Cerebellar nuclear complex (tissue), 1 donor: ENCODE measurements at places on chromosomes 4 and X.

GRCh38 chrX:50514811-50515210 lies 44.2 kb upstream of the DGKK start:
- DNase-seq: no peak

- DNase-seq: no peak
Measured at GRCh38 chr4:52643190-52643589, 15.9 kb downstream of the USP46 start.

DNA sequence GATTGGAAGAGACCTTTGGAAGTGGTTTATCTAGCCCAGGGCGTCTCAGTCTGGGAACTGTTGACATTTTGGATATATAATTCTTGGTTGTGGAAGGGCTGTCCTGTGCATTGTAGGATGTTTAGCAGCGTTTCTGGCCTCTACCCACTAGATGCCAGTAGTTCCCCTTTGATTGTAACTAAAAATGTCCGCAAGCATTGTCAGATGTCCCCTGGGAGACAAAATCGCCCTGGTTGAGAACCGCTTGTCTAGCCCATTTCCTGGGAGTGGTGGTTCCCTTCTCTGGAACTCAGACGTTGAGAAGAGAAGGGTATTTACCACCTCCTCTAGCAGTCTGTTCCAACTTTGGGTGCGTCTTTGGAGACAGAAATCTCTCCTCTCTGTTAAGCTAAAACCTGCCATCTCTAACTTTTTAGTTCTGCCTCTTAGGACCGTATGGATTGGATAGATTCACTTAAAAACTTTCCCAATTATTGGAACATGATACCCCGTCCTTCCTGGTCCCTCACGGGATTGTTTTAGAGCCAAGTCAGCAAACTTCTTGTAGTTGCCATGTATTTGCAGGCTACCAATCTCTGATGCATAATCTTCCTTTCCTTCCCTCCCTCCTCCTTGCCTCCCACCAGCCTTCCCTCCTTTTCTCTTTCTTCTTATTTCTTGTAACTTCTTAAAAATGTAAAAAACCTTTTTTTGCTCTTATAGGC lies 13.9 kb downstream of the TMEM165 start:
- no peak for DNase-seq

DNA sequence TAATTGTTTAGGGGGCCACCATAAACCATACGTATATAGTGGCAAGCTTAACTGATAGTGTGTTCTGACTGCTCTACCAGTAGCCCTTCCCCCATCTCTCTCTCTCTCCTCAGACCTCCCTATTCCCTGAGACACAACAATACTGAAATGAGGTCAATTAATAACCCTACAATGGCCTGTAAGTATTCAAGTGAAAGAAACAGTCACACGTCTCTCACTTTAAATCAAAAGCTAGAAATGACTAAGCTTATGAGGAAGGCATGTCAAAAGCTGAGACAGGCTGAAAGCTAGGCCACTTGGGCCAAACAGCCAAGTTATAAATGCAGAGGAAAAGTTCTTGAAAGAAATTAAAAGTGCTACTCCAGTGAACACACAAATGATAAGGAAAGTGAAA lies 78.0 kb downstream of the PRDM5 start:
- no peak for DNase-seq

DNA sequence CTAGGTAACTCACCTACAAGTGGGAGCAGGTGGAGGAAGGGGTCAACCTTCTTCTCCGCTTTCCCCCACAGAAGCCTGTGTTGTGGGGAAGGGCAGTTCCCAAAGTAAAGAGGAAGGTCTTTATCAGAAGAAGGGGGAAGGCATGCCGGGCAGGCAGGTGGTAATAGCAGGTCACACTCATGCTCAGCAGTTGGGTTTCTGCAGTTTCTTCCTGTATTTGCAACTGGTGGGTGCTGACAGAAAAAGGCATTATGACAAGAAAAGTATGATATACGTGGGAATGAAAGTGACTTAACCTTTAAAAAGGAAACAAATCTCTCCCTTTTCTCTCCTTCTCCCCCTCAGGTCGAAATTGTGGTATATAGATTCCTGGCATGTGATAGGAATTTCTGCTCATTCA lies 3.7 kb downstream of the MTMR1 start:
- no peak for DNase-seq

DNA sequence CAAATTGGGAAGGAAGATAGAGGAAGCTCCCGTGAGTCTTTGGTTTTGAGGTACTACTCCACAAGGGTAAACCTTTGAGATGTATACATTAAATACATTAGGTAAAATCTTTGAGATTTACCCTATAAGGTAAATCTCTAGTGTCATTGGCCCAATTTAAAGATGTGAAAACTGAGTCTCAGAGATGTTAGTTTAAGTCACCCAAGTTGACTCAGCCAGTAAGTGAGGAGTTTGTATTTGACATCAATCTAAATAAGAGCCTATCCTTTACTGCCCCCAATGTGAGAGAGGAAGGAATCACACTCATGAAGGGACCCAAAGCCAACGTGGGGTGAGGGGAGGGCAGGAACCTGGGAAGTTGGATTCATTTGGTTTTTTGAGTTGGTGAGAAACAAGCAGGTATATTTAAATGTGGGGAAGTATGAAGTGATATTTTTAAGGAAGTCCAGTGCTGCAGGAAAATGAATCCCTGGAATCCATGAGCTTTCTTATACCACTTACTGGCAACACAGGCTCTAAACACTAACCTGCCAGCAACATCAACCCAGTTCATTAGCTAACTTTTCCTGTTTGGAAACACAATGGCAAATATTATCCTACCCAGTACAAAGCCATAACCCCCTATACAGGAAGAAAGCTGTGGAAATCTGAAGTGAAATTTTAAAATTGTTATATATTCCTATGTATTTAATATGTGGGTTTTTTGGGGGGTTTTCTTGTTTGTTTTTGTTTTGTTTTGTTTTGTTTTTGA lies 55.3 kb downstream of the PALLD start:
- no peak for DNase-seq

- no peak for DNase-seq
Measured at GRCh38 chr4:81740487-81740886, 268.8 kb upstream of the RASGEF1B start.

DNA sequence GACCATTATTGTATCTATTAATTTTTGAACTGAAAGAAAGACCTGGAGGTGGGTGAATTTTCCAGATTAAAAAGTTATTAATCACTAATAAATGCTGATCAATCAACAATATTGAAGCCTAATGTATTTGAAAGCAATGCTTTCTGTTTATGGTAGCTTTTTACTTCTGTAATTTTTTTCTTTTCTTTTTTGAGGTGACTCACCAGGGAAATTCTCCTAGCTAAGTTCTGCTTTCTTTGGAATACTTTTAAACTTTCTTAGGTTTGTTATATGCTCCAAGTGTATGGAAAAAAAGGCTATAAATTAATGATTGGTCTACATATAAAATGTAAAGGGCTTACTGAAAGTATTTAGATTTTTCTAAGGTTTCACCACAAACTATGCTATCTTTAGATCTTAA lies 94.2 kb downstream of the MBNL3 start:
- no peak for DNase-seq

GRCh38 chrX:42079968-42080367 lies 156.6 kb upstream of the CASK start:
- DNase-seq: no peak

DNA sequence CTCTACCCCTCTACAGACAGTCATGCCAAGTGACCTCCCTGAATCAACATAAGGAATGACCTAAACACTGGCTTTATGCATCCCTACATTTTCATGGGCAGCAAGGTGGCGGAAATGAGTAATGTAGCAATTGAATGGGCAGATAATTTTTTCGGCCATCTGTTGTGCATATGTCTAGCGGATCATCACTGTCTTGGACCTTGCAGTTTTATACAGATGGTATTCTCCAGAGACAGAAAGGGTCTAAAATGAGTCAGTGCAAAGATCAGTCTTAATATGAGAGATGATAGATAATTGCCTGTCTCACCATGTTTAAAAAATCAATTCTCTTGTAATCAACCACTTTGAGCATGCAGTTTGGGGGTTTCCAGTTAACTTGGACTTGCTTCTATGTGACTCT lies 177.3 kb upstream of the DKK2 start:
- DNase-seq: no peak

DNA sequence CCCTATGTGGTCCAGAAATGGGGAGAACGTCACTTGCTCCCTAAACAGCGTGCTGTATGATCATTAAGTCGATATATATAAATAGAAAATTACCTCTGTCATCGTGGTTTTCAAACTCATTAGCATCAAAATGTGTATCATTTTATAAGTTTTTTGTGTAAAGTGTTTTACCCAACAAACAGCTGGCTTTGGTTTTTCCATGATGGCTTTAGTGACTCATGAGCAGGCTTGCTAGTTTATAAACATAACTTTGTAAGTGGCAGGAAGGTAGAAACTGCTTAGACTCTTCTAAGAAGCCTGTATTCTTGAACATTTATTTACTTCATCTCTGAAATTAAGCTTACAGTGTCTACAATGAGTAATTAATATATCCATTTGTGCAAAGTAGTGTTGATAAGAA lies 108.4 kb upstream of the DIPK2B start:
- no peak for DNase-seq

DNA sequence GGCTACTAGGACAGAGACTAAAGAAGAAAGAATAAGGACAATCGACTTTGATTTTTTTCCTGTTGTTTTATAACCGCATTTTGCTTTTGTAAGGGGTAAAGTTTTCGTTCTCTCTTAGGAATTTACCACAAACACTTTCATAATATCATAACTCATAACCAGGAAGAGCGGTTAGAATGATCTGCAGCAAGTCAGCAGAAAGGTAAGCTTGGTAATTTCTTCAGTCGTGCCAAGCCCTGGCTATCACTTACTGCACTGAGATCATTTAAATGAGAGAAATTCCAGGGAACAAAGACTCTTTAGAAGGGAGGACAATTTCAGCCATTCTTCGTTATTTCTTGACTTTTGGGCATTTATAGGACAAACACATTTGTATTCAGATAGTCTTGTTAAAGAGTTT lies 258.1 kb downstream of the UNC5C start:
- DNase-seq: no peak

DNA sequence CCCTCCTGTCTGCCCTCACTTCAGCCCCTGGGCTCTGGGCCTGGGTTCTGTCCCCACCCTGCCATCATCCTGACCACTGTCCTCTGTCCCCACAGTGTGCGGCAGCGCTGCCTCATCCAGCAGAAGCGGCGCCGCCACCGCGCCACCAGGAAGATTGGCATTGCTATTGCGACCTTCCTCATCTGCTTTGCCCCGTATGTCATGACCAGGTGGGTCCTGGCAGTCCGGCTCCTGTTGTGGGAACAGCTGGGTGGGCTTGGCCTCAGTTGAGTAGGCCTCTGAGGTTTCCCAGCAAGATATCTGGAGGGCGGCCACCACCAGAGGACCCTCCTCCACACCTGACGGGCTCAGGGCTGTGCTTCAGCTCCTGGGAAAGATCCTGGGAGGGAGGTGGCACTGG lies 2.2 kb downstream of the GPR78 start:
- no peak for DNase-seq

GRCh38 chr4:80422727-80423404 lies 87.3 kb downstream of the CFAP299 start:
- no peak for DNase-seq

- no peak for DNase-seq
Measured at GRCh38 chr4:157838366-157838765, 334.5 kb downstream of the GASK1B start.

- no peak for DNase-seq
Measured at GRCh38 chr4:73007526-73008100, 61.9 kb downstream of the COX18 start.

- DNase-seq: no peak
Measured at GRCh38 chr4:142954415-142954814, 108.3 kb upstream of the INPP4B start.

DNA sequence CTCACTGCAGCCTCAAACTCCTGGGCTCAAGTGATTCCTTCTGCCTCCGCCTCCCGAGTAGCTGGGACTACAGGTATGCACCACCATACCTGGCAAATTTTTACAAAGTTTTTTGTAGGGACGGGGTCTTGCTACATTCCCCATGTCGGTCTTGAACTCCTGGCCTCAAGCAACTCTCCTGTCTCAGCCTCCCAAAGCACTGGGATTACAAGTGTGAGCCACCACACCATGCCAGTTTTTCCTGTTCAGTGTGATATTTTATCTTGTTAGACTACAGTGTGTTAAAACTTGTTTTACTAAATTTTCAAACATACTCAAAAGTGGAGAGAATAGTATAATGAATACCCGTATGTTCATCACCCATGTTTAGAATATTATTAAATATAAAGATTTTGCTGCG lies 12.1 kb downstream of the HPRT1 start:
- no peak for DNase-seq

DNA sequence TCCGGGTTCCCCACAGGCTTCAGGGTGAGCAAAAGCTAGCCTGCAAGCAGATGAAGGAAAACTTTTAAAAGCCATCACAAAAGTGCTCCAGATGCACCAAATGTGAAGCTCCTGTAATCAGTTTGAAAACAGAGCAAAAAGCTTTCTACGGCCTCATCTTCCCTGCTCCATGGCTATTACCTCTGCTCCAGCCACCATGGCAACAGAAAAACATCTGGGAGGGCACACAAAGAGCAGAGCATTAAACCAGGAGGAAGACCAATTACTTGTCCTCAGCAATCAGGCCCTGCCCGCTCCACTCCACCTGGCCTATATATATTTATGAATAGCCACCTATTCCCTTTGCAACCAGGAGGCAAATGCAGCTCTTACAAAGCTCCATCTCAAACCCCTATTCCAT lies 33.6 kb downstream of the TMEM154 start:
- DNase-seq: no peak

DNA sequence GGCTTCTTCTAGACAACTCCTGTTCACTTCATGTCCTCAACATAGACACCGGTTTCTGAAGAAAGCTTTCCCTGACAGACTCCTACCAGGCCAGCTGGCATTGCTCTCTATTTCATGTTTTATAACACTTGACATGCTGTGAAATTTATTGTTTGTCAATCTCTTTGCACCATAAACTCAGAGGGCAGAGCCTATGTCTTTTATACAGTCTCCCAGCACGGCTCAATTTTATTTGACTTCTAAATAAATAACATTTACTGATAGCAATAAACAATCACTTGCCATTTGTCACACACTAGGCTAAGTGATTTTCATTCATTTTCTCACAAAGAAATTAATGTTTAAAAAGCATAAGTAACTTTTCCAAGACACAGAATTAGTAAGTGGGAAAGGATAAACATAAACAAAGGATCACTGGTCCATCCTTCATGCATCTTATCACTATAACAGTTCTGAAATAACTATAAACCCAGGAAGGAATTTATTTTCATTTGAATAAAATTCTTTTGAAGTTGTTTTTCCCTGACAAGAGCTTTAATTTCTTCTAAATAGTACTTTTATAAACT lies 577.6 kb downstream of the TECRL start:
- DNase-seq: no peak

DNA sequence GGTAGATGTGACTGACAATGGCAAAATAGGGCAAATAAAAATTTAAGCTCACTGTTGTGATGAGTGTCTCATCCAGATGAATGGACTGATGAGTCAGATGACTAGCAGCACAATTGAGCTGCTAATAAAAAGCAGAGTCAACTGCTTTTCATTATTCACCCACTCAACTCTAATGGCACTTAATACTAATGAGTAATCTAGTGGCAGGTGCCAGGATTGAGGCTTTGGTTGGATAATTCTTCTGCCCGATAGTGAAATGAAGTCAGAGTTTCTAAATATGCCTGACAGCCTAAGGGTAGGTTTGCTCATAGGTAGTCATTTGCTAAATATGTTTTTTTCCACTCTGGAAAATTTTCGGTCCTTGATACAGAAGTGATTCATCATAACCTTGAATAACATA lies 10.4 kb downstream of the OGT start:
- no peak for DNase-seq
